Activated T-helper 17 cell treated with anti-CD3 and anti-CD28 coated beads, Interleukin-2, amount 50 U/mL, for 72 hours (primary cell): ENCODE measurements at places on chromosomes 1 and 21. TPM values are rescaled to one million over a fixed set of nuclear protein-coding genes. Genes with fewer than 3 reads are reported as not detected.

Gene KCNE2
- not detected for total RNA-seq

Gene TSPAN1
- not detected for total RNA-seq

Gene PKN2
- total RNA-seq = 23.7 TPM

Gene CELA3A
- not detected for total RNA-seq

Gene FAM177B
- total RNA-seq = 0.95 TPM

Gene PBX1
- 0.22 TPM for total RNA-seq

Gene APOBEC4
- total RNA-seq = not detected

Gene PRCC
- 76.7 TPM for total RNA-seq

Gene CASQ1
- total RNA-seq = not detected

Gene NIT1
- 74.6 TPM for total RNA-seq

Gene KIF26B
- not detected for total RNA-seq

Gene TDRD10
- total RNA-seq = not detected

Gene TESK2
- 2.7 TPM for total RNA-seq

Gene AGBL4
- total RNA-seq = not detected

Gene GLRX2
- total RNA-seq = 32.2 TPM

Gene SSR2
- 194 TPM for total RNA-seq

Gene CLEC20A
- total RNA-seq = not detected

Gene IL19
- not detected for total RNA-seq

Gene DMRTA2
- not detected for total RNA-seq

Gene TBX15
- not detected for total RNA-seq

Gene TLR5
- not detected for total RNA-seq

Gene PGLYRP4
- 0.26 TPM for total RNA-seq

Gene PTTG1IP
- 78.8 TPM for total RNA-seq

Gene SYDE2
- total RNA-seq = 1.4 TPM

Gene OPRD1
- not detected for total RNA-seq

Gene TCEA3
- 33.2 TPM for total RNA-seq

Gene ST6GALNAC5
- total RNA-seq = not detected

Gene PDZK1
- not detected for total RNA-seq

Gene SEMA6C
- 5.4 TPM for total RNA-seq
